ENCODE measurements at places on chromosomes 12 and 14. TPM values are rescaled to one million over a fixed set of nuclear protein-coding genes. Genes with fewer than 3 reads are reported as not detected.

The GPR132 gene
- not detected for total RNA-seq

The DCN gene
- total RNA-seq, result 129 TPM

The OR4E2 gene
- total RNA-seq, result not detected

The CMKLR1 gene
- total RNA-seq, result 1.5 TPM

Measured in MG63 (cell line).